H4 (cell line): ENCODE measurements at places on chromosomes 11 and 22.

- DNase-seq, result no peak
Measured at GRCh38 chr22:23149743-23150238, 4.5 kb downstream of the RAB36 start.

- DNase-seq, result peak; percentile 48
Measured at GRCh38 chr11:69437001-69437875, 44.2 kb upstream of the LINC01488 start.

DNA sequence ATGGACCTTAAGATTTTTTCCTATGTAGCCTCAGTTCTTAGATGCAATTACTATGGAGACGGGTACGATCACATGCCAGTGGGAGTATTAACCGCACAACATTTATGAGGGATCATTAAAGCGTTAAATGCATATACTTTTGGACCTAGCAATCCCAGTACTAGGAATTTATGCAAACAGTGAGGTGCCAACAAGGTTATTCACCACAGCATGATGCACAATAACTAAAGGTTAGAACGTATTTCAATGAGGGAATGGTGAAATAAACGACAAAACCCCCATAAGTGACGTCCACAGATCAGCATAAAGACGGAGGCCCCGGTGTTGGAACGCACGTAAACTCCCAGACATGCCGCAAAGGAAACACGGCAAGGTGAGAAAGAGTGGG, 539 bp downstream of the SIRT3 start:
- DNase-seq, result no peak

- no peak for DNase-seq
Measured at GRCh38 chr22:25388866-25389540, 169.6 kb downstream of the CRYBB2 start.

DNA sequence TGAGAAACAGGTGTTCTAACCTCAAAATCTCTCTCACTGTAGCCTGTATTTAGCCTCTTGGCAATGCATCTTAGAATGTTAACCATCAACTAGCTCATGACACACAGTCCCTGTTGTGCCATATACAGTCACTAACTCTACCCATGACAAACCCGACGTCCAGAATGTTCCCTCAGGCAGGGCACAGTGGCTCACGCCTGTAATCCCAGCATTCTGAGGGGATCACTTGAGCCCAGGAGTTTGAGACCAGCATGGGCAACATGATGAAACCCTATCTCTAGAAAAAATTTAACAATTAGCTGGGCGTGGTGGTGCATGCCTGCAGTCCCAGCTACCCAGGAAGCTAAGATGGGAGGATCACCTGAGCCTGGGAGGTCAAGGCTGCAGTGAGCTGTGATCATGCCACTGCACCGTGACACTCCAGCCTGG, 18.2 kb upstream of the CCDC34 start:
- no peak for DNase-seq

- no peak for DNase-seq
Measured at GRCh38 chr11:36738292-36738861, 140.3 kb upstream of the RAG2 start.

DNA sequence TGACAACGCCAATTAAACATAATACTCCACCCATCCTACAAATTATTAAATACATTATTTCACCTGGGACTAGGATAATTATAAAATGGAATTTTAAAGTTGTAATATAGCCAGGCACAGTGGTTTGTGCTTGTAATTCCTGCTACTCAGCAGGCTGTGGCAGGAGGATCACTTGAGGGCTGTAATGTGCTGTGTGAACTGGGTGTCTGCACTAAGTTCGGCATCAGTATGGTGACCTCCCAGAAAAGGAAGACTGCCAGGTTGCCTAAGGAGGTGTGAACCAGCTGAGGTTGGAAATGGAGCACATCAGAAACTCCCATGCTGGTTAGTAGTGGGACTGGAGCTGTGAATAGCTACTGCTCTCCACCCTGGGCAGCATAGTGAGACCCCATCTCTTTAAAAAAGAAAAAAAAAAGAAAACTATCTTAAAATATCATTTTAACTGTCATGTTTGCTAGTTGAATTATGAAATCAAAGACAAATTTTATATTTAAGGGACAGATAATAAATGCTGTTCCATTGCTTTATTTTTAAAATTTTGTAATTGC, 28.0 kb downstream of the PPP6R2 start:
- DNase-seq, result no peak

DNA sequence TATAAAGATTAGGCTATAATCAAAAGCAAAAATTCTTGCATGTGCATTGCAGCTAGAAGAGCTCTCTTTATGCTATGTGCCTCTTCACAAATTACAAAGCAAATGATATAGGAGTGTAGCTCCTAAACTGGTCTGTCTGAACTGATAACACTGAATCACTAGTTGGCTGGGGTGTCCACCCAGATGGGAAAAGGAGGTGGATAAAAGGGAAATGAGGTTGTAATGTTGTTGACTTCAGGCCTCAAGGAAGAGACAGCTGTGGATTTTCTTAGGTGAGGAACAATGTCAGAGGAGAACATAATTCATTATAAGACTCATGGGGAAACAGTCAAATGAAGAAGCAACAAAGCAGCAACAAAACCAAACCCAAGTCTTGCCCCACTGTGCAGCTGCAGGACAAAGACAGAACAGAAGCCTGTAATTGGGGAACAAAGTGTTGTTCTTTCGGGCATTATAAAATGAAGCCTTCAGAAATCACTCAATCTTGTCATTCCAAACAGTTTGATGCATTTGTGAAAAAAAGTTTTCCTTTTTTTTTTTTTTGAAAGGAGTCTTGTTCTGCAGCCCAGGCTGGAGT, 130.1 kb upstream of the DDI1 start:
- DNase-seq, result no peak

GRCh38 chr11:130840679-130841078, 75.6 kb downstream of the SNX19 start:
- no peak for DNase-seq

- peak; percentile 91 for DNase-seq
Measured at GRCh38 chr11:14764579-14765527, 121.2 kb downstream of the PDE3B start.

DNA sequence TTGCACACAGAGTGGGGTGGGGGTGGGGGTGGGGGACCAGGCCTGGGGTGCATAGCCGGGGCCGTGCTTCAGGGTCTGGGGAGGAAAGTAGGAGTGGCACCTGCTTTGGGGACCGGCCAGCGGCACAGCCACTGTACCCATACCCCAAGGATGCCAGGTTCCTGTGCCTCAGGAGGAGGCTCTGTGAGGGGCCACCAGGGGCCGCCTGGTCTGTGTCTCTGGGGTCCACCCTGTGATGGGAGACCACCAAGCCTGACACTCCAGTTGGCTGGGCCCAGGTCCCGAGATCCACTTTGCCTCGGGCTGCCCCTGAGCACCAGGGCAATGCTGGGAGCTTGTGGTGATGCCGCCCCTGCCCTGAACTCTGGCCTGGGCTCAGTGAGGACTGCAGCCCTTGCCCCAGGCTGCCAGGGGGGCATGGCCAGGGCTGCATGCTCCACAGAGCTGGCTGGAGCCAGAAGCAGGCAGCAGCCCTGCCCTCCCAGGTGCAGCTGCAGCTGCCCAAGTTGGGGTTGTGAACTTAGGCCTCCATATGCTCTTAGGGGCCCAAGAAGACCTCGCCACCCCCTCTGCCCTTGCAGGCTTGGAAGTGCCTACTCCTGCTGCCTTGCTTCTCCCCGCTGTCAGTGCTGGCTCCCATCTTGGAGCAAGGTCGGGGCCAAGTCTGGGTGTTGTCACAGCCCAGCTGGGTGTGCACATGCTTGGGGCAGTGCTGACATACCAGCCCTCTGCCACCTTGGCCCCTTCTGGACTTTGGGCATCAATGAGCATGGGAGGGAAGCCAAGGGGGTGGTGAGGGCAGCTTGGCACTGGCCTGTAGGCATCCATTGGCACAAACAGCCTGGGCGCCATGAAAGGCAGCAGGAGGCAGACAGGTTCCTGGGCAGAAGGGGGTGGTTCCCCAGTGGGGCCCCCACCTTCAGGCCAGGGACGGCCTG, 123.3 kb upstream of the THY1 start:
- no peak for DNase-seq

- DNase-seq, result no peak
Measured at GRCh38 chr11:61893981-61894380, 2.6 kb upstream of the FADS3 start.

- DNase-seq, result no peak
Measured at GRCh38 chr11:105399511-105399910, 210.4 kb upstream of the GRIA4 start.

- peak; percentile 27 for DNase-seq
Measured at GRCh38 chr22:23183061-23183698, 2.9 kb downstream of the BCR start.

DNA sequence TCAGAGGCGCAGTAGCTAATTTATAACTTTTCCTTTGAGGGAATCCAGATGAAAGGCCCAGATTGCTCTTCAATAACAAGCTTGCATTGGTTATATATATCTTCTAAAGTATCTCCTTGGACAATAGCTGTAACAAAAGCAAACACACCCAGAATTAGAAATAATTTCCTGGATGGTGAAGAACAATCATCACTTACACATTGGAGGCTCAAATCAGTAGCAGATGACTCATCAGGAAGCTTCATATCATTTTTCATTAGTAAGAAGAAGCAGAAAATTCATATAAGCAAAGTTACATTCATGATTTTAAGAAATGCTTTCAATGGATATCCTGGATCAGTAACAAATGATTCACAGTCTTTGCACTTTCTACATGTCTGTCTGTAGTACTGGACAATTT, 173.6 kb upstream of the CCDC90B start:
- no peak for DNase-seq

GRCh38 chr22:29879753-29880152, 3.2 kb upstream of the MTMR3 start:
- no peak for DNase-seq

GRCh38 chr11:68753300-68753699, 2.0 kb upstream of the TESMIN start:
- DNase-seq, result no peak

DNA sequence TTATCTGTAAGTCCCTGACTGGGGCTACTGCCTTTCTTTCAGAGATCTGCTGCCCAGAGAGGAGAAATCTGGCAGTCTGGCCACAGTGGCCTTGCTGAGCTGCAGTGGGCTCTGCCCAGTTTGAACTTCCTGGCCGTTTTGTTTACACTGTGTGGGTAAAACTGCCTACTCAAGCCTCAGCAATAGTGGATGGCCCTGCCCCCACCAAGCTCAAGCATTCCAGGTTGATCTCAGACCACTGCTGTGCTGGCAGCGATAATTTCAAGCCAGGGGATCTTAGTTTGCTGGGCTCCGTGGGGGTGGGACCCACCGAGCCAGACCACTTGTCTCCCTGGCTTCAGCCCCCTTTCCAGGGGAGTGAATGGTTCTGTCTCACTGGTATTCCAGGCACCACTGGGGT, 117.5 kb downstream of the TRPC6 start:
- peak; percentile 64 for DNase-seq

DNA sequence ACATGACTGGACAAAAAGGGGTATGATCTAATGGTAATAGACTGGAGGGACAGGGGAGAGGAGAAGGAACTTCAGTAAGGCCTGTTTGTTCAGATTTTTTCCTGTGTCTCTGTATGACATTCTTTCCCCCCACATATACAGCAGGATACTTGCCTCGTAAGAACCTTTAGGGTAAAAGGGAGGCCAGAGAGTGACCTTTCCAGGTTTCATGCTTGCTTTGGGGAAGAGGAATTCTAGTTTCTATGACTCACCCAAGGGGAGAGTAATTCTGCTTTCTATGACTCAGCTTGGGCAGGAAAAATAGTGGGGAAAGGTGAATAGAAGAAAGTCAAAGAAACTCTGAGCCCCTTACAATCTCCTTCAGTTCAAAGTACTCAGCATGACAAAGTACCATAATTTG, 457.0 kb downstream of the DLG2 start:
- peak; percentile 27 for DNase-seq

DNA sequence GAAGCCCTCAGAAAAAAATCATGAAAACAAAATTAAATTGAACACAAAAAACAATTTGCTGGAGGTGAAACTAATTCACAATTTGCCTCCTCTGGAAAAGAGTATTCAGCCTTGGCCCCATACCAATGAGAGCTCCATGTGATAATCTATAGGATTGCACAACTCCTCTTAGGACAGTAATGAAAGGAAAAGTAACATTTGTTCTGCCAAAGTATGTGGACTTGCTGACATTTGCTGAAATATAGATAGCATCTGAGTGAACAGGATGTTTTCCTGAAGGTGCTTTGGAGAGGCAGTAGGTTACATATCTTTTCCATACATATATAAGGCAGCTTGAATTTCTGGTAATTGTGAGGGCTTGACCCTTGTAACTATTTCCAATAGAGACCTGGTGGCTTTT, 122.8 kb downstream of the OR4C45 start:
- no peak for DNase-seq

- DNase-seq, result peak; percentile 49
Measured at GRCh38 chr11:31340903-31341572, 28.5 kb downstream of the DCDC1 start.

DNA sequence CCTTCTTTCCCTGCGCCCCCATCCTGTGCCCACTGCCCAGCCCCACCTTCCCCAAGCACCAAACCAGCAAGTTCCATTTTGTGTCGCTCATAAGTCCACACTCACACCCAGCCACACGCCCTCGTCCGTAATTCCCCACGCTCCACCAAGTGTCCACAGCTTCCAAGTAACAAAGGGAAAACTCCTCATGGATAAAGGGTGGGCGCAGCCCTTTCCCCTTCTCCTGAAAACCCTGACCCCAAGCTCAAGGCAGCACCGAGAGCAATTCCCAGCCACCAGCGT, 458 bp downstream of the FXYD6 start:
- DNase-seq, result no peak

- no peak for DNase-seq
Measured at GRCh38 chr11:122780296-122780949, 57.9 kb upstream of the CRTAM start.

GRCh38 chr11:117547195-117547850, 219.7 kb downstream of the CEP164 start:
- DNase-seq, result no peak

DNA sequence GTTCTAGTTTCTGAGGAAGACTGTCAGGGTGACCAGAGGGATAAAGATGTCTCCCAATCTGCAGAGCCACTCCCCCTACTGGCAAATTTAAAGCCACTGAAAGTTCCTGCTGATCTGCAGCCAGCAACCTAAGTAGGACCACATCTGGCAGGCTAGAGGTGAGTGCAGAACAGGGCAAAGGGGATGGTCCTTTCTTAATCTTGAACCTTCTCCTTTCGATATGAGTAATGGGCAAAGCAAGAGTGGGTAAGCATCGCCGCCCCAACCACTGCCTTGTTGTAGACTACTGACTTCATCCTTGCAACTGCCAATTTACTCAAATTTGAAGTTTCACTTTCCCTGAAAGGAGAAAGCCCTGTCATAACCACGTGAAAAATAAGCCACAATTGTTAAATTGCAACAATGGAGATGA, 30.7 kb downstream of the SCUBE2 start:
- DNase-seq, result no peak

DNA sequence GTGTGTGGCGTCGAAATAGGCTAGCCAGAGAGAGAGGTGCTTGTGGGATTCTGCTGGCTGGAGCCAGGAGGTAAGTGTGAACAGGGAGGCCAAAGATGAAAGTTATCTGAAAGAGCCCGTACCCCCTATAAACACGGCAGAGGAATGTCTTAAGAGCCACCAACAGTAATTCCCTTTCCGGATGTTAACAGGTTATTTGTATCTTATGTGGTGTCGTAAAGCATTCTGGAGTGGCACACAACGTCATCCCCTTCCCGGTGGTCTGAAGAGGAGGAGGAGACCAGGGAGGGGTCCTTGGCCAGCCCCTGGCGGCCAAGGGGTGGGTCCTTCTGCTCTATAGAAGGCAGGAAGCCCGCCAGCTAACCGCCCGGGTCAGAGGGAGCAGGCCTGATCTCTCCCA, 39.5 kb downstream of the MACROD1 start:
- DNase-seq, result no peak
